ENCODE measurements at places on chromosomes 7 and 10.

DNA sequence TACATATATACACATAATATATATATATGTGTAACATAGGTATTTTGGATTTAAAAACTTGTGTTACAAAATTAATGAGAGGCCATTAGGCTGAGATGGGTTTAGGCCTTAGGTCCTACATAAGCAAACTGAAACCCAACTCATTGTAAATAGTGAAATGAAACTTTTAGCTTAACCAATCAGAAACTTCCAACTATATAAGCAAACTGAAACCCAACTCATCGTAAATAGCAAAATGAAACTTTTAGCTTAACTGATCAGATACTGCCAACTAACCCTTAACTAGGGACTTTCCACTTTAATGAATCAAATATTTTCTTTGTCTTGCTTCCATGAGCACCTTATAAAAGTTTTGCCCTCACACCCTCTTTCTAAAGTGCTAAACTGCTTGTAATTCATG, 17.3 kb upstream of the SAMD9L start:
- DNase-seq, result no peak

GRCh38 chr10:4070921-4071660, 286.1 kb upstream of the KLF6 start:
- no peak for DNase-seq

- DNase-seq, result no peak
These were observed 89.7 kb downstream of the PTPRE start for GRCh38 chr10:127996586-127996985.

GRCh38 chr7:43849047-43849446, 20.3 kb downstream of the MRPS24 start:
- DNase-seq, result no peak

GRCh38 chr7:133081599-133082389, at the start of gene CHCHD3:
TSS of gene CHCHD3 (minus strand) at chr7:133082090. CDS start at chr7:133081937, 153 bp downstream.
- peak; percentile 96 for DNase-seq

DNA sequence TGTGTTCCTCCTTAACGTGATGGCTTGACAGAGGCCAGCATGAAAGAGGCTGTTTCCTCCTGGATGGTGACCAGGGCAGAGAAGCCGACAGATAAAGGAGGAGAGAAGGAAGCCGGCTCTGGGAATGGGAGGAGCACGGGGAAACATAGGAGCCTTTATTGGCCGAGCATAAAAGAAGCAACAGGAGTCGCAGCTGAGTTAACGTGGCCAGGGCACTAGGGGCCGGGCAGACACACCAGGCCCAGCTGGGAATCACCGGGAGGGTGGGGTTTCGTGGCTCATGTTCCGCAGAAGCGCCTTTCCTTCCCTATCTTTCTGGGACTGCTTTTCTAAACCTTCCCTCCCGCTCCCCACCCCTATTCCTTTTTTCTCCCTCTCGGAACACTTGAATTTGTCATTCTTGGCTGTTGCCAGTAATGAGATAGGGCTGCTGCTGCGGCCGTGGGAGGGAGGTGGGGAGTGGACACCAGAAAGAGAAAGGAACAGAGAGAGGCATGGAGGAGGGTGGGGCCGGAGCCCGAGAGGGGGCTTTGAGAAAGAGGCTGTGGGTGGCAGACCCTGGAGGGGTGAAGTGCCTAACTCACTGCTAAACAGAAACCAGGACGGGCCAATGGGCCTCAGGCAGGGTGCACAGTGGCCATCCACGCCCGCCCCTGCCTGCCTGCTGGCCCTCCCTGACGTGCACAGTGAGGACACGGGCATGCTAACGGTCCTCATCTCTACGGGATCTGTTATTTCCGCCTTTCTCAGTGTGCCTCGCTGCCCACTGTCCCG, 65.2 kb downstream of the COL13A1 start:
- no peak for DNase-seq

DNA sequence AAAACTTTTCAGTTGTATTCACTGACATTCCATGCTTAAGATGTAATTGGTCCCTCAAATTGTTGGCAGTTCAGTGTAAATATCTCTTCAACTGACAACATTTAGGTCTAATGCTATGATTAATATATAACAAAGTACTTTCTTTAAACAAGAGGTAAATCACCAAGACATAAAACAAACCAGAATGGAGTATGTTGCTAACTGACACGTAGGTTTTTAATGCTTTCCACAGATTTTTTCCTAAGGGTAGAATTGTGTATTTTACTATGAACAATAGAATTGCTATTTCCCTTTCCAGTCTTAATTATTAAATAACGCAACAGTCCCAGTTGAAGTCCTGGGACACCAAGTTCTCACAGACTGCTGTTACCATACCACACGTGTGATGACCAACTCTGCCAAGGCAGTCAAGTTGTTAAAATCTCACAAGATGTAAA, 4.1 kb downstream of the JCAD start:
- no peak for DNase-seq

DNA sequence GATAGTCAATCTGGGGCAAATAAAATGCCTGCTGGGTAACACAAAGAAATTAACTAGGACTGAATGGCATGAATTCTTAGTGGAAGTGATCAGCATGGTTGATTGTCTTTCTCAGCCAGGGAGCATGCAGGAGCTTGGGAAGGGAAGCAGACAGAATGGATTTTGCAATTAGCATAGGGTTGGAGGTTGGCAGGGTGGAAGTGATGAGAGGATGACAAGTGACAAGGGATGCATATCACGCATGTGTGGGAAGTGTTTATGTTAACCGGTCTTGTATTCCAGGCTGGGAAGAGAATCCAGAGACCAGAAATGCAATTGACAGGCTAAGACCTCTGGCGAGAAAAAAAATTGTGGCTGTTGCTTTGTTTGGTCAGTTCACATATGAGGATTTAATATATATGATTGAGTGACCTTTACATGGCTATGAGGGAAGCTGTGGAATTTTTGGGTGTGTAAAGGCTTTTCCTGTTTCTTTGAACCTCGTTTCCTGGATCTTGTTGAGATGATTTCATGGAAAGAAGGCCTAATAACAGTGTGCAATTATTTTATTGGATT, 8.3 kb downstream of the MDFIC start:
- DNase-seq, result no peak

DNA sequence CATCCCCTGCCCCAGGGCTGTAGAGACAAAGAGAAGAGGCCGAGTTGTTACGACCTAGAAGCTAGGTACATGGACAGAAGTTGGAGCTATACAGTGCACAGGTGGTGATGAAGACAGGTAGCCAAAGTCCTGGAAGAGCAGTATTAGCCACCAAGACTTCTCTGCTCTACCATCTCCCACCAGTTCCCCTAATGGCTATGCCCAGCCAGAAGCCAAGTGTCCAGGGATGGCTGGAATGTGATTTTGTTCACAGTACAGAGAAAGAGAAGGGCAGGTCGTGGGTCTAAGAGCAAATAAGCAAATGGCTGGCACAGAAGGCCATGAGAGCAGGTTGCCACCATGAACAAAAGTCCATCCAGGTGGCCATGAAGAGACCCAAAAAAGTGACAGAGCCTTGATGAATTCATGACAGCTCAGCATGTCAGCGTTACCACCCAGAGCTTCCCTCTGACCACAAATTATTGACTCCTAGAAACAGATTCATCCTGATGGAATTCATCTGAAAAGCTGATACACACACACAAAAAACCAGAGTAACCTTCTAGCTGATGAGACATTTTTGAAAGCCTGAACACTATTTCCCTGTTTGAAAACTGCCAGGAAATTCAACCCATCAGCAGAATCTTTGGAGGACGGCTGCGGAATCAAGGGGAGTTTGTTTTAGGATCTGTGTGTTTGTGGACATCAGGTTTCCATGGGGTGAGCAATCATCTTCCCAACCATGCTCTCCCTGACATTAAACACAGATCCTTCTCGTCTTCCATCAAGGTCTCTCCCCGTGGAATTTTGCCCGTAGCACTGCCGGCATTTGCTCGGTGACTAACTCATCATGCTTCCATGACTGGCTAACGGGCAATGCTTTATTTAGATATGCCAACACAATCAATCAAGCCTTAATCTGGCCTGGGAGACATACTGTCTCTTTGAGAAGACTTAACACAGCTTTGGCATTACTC, 906.7 kb upstream of the AUTS2 start:
- no peak for DNase-seq

GRCh38 chr10:31816318-31816717, 112.3 kb downstream of the ARHGAP12 start:
- no peak for DNase-seq

DNA sequence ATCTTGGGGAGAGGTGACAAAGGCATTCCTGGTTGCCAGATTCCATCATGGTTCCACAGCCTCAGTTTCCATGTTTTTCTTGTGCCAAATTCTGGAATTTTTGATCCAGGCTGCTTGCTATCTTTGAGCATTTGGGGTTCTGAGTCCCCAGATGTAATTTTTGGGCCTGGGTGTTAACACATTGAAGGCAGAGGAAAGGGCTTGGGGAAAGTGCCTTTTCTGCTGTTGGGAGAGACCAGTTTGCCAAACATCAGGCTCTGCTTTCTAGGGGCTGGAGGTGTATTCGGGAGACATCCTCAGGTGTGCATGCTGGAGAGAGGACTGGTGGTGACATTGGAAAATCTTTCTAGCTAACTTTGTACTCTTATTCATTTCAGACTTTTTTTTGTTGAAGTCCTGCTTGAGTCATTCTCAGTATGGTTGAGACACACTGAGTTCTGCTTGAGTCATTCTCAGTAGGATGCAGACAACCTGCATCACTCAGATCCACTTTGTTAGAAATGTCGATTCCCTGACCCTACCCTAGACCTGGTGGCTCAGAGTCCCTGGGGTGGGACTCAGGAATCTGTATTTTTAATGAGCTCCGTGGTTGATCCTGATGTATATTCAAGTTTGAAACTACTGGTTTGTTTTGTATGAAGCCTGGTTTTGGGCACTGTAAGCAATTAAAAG, 101.0 kb downstream of the LRMDA start:
- DNase-seq, result no peak

DNA sequence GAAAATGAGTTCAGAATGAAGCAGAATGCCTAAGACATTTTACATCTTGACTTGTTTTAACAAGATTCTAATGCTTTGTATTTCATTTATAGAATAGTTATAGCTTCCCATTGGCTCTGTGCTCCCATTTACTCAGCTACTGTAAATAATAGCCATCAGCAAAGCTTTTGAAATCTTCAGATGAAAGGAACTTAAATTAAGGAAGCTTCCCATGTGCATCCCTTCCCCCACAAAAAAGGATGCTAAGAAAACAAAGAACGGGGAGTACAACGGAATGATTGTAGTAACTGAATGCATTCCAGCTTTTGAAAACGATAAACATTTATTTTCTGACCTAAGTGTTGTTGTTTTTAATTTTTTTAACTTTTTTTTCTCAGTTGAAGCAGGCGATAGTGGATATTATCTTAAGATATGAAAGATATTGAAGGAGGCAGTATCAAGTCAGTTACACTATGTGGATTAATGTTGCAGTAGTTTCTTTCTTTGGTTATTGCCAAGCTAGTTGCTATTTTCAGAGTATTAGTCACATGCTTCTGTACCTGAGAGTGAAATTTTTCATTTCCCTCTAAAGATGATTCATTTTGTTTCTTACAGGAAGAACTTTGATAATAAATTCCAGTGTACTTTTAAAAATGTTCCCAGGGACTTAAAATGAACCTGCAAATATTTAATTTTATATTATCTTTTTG, 129.2 kb downstream of the KCND2 start:
- no peak for DNase-seq

DNA sequence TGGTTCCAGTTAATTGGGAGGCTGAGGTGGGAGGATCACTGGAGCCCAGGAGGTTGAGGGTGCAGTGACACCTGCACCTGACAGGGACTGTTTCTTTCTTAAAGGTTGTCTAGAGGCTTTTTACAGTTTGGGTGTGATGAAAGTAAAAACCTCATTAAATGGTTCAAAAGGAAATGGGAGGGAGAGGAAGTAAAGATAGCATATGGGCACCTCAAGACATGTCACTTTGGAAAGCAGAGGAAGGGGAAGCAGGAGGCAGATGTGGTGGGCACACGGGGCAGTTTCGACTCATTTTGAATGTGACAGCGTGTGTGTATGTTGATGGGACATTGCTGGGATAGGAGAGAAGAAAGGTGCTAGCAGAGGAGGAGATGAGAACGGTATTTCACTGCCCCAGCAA, 203.1 kb downstream of the MLLT10 start:
- DNase-seq, result no peak

DNA sequence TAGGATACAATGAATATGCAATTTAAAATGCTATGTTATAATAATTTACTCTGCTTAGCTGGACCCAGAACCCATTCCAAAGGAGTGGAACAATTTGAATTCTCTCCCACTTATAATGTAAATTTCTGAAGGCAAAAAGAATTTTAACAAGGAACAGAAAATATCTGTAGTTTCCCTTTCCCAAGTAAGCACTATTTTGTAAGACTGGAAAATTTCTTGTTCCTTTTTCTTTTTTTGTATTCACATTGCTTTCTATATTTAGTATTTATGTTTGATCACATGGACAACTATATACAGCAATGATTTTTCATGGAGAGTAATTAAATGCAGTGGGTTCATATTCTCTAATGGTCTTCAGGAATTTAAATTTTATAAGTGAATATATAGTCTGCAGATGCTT, 127.4 kb downstream of the GPR85 start:
- DNase-seq, result no peak

DNA sequence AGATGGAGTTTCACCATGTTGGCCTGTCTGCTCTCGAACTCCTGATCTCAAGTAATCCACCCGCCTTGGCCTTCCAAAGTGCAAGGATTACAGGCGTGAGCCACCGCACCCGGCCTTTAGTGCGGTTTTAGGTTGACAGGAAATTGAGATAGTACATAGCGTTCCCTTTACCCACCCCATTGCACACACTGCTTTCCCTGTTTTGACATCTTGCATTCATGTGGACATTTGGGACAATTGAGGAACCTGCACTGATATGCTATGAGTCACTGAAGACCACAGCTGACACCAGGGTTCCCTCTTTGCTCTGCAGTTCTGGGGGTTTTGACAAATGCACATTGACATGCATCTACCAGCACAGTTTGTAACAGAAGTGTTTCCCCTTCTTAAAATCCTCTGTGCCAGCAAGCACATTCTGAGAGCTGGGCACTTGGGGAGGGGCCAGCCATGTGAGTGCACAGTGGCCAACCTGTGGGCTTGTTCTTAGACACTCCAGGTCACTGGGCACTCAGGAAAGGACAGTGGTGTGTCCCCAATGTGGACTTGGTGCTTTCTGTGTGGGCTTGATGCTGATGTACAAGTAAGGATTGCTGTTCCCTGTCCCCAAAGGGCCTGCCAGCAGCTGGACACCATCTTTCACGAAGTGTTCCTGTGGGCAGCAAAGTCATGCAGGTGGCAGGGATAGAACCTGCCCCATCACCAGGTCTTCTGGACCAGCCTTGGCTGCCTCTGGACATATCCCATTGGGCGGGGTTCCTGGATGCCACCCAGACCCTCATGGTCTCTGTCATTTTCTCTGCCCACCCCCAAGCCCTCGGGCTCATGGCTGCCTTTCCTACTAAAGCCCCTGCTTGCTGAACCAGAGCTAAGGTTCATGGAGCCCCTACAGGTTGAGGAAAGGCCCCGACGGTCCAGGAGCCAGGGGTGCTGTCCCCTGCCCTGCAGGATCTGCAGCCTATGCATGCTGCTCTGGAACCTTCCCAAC, 579.8 kb downstream of the GLRX3 start:
- DNase-seq, result no peak

DNA sequence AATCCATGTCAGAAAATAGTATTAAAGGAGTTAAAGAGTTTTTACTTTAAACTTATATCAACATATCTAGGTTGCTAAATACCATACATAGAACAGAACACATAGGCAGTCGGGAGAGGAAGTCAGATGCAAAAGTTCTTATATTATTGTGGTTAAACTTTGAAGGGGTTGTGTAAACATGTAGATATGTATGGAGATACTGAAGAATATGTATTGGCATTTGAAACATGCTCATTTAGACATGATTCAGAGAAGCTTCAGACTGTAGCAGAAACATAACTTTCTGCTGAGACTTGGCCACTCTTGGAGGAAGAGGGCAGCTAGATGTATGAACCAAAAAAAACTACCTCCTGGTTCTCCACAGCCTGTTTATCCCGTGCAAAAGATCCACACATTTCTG, 103.5 kb upstream of the FERD3L start:
- no peak for DNase-seq

All from stimulated activated CD8-positive, alpha-beta memory T cell treated with anti-CD3 and anti-CD28 coated beads, Interleukin-4, amount 100 ng/mL, for 48 hours (primary cell).